Omental fat pad (tissue), 4 donors: ENCODE measurements at places on chromosomes 16 and 17. TPM values are rescaled to one million over a fixed set of nuclear protein-coding genes. Genes with fewer than 3 reads are reported as not detected.

Gene AXIN2
- total RNA-seq, result 8.3 TPM

DNA sequence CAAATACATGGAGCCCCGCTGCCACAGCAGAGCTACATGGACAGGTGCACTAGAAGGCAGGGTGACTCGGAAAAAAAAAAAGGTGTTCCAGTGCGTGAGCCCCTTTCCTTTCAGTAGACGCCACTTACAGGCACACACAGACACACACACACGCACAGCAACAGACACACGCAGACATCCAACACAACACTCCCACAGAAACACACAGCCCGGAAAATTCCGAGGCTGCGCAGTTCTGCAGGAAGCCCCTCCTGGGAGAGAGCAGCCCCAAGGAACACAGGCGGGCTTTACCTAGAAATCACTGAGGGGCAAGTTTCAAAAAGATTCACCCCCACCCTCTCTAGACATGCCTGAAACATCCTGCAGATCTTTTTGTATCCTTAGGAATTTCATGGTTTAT lies 136.0 kb upstream of the WSB1 start:
- DNase-seq, result no peak

DNA sequence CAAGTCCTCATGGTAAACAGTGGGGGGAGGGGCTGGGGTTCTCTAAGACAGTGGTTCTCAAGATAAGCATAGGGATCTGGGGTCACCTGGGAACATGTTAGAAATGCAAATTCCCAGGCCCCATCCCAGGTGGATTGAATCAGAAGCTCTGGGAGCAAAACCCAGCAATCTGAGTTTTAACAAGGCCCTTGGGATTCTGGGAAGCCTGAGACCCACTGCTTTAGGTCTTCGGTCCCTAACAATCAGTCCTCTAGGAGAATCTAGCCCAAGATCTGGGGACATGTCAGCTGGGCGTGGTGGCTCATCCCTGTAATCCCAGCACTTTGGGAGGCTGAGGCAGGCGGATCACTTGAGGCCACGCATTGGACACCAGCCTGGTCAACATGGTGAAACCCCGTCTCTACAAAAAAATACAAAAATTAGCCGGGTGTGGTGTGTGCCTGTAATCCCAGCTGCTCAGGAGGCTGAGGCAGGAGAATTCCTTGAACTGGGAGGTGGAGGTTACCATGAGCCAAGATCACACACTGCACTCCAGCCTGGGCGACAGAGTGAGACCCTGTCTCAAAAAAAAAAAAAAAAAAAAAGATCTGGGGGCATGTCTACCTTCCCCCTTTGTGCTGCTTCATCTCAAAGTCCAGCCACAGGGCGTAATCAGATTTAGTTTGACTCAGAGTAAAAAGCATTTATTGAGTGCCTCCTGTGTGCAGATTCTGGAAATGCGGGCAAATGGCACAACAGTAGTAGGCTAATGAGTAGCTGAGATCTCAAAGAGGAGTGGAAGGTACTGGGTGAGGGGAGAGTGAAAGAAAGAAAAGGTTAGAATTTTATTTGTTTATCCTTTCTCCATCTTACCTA lies 8.8 kb upstream of the NR1D1 start:
- no peak for DNase-seq

Gene NPIPB5
- total RNA-seq, result 146 TPM

Gene TVP23A
- total RNA-seq, result 1.5 TPM

Gene PRR29
- 0.38 TPM for total RNA-seq

Gene CUEDC1
- total RNA-seq, result 17.1 TPM

DNA sequence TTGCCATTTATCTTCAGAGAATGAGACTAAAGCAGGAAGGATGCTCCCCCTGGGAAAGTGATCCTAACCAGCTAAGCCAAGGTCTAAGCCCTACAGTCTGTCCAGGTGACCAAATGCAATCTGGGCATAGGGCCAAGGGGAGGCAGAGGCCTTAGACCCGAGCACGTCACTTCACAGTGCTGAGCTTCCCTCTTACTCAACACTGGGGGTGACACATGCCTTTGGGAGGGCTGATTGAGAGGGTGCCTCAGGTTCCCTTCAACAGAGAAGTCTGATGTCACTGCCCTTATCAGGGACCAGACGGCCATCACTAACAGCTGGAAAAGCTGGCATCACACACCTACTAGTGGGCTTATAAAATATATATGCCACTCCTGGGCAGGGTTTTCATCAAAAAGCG lies 4.0 kb downstream of the CIAO2B start:
- DNase-seq, result no peak

GRCh38 chr17:45146890-45147580 lies 1.2 kb upstream of the HEXIM1 start:
- no peak for DNase-seq

Gene OR3A2
- not detected for total RNA-seq

DNA sequence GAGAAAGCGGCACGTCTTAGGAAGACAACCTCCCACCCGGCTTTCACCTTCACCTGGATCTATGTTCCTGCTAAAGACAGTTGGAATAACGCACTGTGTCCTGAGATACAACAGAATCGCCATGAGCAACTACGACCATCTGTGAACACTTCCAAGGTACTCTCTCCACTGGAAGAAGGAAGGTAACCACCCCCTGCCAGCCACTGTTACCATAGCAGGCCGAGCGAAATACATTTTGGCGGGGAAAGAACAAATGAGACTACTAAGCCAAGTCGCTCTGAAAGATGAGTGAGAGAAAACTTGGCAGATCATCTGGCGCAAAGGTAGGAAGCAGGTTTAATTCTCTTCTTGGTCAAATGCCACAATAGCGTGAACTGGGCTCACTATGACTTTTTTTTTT lies 9.8 kb downstream of the CRK start:
- DNase-seq, result no peak

- no peak for DNase-seq
Observed at GRCh38 chr17:66865151-66865550, 30.2 kb downstream of the CACNG5 start.

DNA sequence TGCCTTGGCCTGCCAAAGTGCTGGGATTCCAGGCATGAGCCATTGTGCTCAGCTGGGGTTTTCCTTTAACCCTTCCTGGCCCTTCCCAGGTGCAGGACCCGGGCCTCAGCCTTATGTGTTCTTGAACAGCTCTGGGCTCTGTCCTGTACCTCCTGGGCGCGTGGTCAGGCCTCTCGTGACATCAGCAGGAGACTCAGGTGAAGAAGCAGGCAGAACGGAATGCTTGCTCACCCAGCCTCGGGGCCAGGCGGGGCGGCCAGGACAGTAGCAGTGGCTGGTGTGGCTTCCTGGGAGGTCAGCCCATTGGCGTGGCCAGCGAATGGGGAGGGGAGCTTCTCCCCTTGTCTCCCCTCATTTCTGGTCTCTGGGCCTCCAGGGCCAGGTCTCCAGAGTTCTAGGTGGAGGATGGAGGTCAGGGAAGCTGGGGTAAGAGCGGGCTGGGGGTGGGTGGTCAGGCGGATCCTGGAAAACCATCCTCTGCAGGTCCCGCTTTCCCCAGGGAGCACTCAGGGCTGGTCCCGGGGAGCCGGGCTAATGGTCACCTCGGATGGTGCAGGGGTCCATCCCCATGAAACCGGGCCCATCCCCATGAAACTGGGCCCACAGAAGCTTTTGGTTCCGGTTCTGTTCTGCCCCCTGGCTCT lies 281.5 kb downstream of the SEC14L1 start:
- DNase-seq, result no peak

Gene KRT25
- total RNA-seq, result not detected

- DNase-seq, result no peak
Observed at GRCh38 chr16:56409195-56409594, 16.1 kb downstream of the AMFR start.

GRCh38 chr16:81353895-81354294 lies 39.1 kb downstream of the GAN start:
- DNase-seq, result no peak

DNA sequence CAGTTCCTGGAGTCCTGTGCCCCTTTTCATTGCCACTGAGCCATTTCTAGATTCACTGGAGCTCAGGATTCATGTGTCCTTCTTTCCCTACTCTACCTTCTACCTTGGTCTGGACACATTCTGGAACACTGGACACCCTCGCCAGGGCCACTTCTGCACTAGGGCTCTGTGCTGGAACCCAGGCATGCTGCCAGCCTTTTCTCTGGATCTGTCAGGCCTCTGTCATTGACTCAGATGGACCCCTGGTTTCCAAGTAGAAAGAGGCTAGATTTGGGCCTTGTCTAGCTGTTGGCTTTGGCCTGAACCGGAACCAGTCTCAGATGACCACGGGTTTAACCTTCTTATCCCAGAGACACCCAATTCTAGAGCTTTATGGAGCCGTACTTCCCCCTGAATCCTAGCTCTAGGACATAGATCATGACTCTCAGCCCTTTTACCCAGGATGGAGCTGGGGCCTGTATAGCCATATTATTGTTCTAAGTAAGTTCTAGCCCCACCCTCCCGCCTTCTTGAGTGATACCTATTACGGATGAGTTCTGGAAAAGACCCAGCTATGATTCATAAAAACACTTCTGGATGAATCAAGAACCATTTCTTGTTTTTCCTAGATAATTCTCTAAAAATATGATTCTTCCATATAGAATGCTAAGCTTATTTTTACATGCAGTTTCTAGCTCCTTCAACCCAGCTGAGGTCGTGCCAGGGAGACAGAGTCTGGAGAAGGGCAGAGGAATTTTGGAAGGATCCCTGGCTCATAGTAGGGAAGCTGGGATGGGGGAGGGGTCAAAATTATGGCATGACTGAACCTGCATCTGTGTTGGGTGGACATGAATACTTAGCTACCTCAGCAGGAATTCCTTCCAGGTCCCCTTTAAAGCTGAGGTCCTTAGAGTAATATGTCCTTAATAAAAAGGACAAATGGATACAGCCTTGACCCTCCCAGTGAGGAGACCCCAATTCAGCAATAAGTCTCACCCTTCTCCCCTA lies 1.1 kb upstream of the CHRNB1 start:
- no peak for DNase-seq

GRCh38 chr16:81703177-81704155 lies 75.6 kb upstream of the PLCG2 start:
- no peak for DNase-seq

- no peak for DNase-seq
Observed at GRCh38 chr17:69539781-69540319, 125.4 kb downstream of the MAP2K6 start.

DNA sequence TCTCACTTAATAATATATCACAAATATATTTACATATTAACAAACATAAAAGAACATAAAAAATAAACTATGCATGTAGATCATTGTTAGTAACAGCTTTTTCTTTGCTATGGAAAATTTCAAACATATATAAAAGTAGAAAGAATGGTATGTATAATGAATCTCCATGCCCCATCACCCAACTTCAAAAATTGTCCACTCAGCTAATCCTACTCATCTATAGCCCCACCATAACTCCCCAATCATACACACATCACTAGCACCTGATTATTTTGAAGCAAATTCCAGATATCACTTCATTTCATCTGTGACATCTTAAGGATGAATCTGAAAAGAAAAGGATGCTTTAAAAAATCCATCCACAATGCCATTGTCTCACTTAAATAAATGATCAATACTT lies 46.8 kb downstream of the SHISA6 start:
- no peak for DNase-seq

Gene YBX2
- 3.3 TPM for total RNA-seq

Gene CYGB
- total RNA-seq, result 46.2 TPM

GRCh38 chr17:29133121-29133713 lies 47.0 kb downstream of the MYO18A start:
- DNase-seq, result no peak

Gene STAC2
- total RNA-seq, result not detected

GRCh38 chr16:56295739-56296527 lies 104.6 kb downstream of the GNAO1 start:
- DNase-seq, result no peak

DNA sequence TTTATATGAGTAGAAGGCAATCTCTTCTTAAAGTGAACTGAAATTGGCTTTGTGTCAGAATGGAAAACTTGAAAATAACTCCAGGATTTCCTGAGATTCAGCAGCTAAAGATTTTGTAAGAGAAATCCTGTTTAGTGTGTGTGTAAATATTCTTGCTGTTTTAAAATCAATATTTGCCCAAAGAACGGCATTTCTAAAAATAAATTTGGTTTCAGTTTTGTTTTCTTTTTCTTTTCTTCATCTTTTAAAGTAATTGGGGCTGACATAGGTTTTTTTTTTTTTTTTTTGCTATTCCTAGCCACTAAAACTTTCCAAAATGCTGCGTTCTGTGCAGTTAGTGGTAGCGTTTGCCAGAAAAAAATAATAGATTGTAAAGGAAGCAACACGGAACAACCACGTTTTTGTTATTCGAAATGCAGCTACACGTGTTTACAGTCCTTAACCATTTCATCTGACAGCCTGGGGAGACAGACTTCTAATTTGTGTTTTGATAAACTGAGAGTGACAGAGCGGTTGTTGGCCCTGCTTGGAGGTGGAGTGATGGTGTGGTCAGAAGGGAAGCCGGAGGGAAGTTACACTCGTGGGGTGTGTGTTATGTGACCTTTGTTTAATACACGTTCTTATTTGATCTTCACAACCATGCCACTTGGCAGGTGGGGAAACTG lies 21.6 kb upstream of the SMPD3 start:
- no peak for DNase-seq

DNA sequence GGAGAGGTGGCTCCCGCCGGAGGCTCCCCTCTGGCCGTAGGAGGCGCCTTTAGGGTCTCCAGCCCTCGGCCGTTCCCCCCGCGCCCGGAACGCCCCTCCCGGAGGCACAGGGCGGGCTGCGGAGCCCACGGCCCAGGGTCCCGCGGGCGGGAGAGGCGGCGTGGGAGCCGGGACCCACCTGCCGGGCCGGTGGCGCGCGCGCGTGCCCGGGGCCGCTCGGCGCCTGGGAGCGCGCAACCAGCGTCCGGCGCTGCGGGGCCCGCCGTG lies at the start of gene MIF4GD:
TSS of gene MIF4GD (minus strand) at position 266 of the 267 bp plus-strand sequence. CDS start 1,036 bp downstream, outside the sequence.
- DNase-seq, result no peak
